AG20443 (cell line): ENCODE measurements at places on chromosomes 3 and 15.

GRCh38 chr3:16932877-16933276 lies 48.1 kb downstream of the PLCL2 start:
- DNase-seq: no peak

GRCh38 chr15:31332020-31332680 lies 5.5 kb downstream of the KLF13 start:
- no peak for DNase-seq

GRCh38 chr3:196611761-196612483 lies 27.6 kb upstream of the NRROS start:
- no peak for DNase-seq

- DNase-seq: no peak
Measured at GRCh38 chr3:197613199-197613598, 57.4 kb upstream of the BDH1 start.

DNA sequence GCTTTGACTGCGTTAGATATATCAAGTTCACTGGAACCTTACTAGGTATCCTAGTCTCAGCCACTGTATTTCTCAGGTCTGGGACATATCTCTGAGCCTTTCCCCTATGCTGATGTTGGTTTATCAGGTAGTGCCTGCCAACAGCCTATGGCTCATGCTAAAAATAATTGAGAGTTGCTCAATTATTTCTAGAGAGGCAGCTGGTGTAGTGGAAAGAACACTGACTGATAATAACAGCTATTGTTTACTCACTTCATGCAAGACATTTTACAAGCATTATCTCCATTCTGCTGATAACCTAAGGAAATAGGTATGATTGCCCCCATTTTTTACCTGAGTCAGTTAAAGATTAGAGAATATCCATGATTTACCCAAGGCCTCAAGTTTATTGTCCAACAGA lies 231.4 kb downstream of the LRRN1 start:
- no peak for DNase-seq

DNA sequence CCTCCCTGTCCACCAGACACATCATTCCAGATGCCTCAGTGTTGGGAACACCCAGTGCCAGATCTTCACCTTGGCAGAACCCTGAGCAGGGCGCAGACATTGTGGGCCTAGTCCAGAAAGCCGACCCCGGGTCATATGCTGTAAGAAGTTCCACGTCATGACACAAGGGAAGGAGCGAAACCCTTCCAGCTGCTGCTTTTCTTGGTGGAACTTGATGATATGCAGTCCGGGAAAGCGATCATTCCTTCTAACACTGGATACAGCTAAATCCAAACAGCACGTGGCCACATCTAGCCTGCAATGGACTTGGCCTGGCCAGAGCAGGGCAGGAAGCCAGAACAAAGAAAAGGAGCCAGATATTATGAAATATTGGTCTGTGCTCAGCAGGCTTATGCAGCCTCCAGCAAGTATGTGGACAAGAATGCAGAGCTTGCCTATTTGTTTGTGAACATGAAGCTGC lies 22.0 kb downstream of the GASK1A start:
- DNase-seq: peak; percentile 92

- no peak for DNase-seq
Measured at GRCh38 chr3:17373304-17373703, 369.1 kb downstream of the TBC1D5 start.
